Fibroblast of skin of back (primary cell): ENCODE measurements at places on chromosomes 11 and 22.

DNA sequence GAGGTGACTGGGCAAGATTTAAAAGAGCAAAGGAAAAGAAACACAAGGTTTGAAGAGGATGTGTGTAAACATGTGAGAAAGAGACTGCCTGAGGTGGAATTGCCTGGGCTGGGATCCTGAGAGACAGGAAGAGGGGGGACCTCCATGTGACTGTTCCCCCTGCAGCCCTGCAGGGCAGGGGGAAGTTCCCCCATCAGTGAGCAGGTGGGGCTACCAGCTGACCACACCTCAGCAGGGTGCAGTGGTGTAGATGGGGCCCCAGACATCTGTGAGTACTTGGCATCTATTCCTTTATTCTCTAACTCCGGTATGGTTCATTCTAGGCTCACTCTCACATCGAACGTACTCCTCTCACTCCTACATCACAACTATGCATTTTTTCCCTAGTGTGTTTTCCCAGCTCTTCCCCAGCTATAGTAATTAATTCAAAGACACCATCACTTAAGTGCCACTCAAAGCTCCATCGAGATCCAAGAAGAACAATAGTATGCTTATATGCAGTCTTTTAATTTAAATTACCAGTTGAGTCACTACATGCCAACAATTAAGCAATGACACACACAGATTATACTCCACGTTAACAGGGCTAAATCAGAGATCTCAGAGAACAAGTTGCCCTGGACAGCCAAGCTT is 42.7 kb downstream of the LGR4 start:
- DNase-seq, result no peak

DNA sequence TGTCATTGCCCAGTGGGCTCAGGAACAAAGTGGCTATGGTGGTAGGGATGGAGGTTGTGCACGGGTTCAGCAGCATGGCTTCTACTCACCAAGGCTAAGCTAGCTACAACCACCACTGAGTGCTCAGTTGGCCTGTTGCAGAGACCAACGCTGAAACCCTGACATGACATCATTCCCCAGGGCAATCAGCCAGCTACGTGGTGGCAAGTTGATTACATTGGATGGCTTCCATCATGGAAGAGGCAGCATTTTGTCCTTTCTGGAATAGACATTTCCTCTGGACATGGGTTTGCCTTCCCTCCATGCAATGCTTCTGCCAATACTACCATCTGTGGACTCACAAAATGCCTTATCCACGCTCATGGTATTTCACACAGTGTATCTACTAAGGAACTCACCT is 634.3 kb downstream of the OPCML start:
- DNase-seq, result peak; percentile 80

GRCh38 chr22:36369922-36370791 is 17.6 kb downstream of the MYH9 start:
- peak; percentile 35 for DNase-seq

GRCh38 chr11:117663414-117663813 is 133.6 kb downstream of the DSCAML1 start:
- DNase-seq, result peak; percentile 3

DNA sequence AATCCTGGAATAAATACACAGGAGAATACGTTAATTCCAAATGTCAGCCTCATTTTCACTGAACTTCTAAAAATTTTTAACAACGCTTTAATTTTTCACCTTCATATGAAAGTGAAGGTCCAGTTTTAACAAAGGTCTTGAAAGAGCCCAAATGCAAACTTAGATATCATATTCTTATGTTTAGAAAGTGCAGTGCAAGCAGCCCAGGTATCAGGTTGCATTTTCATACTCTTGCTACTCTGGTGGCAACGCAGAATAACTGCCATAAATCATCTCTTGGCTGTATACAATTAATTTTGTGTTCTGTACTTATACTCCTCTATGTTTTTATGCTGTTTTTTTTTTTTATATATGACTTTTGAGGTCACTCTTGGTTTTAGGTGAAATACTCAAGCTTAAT is 496.7 kb upstream of the ARHGAP42 start:
- DNase-seq, result no peak
